ENCODE measurements at places on chromosomes 4 and X.
A peak's percentile ranks its signal among the peaks of the same experiment; 100 is the strongest.

DNA sequence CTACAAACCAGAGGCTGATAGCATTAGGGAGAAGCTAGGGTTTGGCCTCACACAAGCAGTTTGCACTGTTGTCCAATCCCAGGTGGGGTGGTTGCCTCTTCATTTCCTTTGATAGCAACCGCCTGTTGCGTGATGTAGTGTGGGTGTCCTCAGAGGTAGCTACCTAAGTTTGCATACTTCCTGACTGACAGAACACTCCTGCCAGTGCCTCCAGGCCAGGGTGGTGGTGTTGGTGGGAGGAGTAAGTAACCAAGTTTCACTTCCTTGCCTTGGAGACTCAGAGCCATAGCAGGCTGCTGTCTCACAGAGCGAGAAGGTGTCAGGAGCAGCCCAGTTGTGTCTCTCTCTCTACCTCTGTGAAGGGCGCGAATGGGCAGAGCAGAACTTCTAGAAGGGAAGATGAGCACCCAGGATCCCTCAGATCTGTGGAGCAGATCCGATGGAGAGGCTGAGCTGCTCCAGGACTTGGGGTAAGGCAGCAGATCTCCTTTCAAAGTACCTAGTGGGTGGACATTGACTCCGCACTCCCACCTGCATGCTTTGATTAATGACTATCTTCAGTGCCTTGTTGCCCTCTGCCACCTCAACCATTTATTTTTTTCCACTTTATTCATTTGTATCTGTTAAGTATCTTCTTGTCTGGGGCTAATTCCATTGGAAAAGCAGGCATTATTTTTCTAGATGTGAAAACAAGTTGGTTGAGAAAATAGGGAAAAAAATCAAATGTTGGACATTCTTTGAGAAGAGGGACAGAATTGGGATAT, at the start of gene DAPP1:
DAPP1 (plus strand) TSS at position 283 of the 764 bp plus-strand sequence; CDS start at position 370, 87 bp downstream.
- DNase-seq = peak; percentile 85

DNA sequence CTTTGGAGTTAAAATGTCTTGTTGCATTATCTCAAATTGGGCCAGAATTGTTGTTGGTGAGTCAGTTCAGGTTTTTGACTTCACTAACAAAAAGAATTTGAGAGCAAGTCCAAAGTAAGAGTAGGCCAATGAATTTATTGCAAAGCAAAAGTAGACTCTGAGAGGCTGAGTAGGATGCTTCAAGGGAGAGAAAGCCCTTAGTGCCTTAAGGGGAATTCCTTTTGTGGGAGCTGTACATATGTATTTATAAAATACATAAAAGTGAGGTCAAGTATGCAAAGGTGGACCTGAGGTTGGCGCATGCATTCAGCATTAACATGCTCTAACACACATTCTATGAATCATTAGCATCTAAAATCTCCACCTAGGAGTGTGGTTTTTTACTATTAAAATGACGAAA, 565.4 kb downstream of the GRXCR1 start:
- no peak for DNase-seq

- peak; percentile 61 for DNase-seq
Observed at GRCh38 chrX:136028383-136028984, 43.2 kb downstream of the SLC9A6 start.

DNA sequence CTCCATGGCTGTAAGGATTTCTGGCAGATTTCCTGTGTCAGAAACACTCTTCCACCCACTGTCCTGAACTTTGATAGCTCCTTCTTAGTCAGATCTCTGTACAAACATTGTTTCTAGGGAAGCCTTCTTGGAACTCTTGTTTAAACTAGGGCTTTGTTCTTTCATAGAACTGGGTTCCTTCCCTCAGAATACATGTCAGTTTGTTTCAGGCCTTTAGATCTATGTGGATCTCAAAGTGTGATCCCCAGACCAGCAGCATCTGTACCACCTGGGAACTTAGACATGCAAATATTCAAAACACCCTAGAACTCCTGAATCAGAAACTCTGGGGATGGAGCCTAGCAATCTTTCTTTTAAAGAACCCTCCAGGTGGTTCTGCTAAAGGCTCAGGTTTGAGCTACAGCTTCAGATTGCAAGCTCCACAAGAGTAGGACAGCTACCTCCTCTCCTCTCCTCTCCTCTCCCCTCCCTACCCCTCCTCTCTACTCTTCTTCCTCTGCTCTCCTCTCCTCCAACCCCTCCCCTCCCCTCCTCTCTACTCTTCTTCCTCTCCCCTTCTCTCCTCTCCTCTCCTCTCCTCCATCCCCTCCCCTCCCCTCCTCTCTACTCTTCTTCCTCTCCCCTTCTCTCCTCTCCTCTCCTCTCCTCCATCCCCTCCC, 12.7 kb downstream of the RASSF6 start:
- no peak for DNase-seq

- DNase-seq = no peak
Observed at GRCh38 chr4:180900781-180901180, 1342.4 kb upstream of the TENM3 start.

GRCh38 chr4:51866835-51867234, 23.9 kb downstream of the DCUN1D4 start:
- no peak for DNase-seq

DNA sequence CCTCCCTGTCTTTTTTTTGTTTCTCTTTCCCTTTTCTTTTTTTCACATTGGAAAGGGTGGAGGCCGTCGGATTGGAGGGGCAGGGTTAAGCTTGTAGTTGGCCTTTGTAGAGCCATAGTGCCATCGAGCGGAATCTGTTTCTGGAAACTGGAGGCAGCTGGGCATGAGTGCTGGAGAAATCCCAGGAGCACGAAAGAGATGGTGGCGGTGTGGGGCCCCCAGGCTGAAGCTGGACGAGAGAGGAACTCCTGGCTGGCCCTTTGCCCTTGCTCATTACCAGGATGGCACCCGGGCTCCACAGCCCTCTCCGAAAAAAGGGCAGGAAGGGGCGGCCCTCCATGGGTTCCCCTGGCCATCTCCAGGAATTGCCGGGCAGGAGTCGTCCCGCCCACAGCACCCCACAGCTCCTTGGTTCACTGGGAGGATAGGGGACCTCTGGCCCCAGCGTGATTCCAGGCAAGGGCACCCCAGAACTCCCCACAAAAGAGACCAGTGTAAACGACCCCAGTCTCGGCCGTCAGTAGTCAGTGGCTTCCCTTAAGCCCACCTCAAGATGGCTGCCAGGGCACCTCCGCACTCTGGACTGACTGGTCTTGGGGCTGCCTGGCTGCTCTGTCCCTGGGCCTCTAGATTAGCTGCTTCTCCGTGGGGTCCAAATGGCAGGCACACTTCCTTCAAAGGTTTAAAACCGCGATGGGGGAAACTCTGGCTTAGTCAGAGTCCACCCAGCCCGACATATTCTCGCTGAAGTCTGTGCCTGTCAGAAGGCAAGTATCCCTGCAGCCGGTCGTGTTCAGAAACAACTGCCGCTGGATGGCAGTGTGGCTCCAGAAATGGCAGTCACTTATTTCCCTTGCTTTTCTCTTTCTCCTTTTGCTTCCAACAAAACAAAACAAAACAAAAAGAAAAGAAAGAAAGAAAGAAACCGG, 74.1 kb downstream of the NBDY start:
- DNase-seq = peak; percentile 55

GRCh38 chr4:52638717-52639116, 20.4 kb downstream of the USP46 start:
- DNase-seq = peak; percentile 58

DNA sequence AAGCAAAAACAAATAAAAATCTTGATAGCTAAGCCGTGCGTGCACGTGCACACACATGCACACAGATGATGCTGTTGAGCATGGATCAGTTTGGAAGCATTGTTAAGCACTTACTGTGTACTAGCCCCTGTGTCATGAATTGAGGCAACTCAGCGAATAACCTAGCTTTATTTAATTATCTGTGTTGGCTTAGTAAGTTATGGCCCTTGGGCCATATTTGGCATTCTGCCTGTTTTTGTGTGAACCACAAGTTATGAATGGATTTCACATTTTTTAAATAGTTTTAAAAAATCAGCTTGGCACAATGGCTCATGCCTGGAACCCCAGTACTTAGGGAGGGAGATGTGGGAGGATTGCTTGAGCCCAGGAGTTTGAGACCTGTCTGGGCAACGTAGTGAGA, 113.6 kb upstream of the CBLL2 start:
- no peak for DNase-seq

DNA sequence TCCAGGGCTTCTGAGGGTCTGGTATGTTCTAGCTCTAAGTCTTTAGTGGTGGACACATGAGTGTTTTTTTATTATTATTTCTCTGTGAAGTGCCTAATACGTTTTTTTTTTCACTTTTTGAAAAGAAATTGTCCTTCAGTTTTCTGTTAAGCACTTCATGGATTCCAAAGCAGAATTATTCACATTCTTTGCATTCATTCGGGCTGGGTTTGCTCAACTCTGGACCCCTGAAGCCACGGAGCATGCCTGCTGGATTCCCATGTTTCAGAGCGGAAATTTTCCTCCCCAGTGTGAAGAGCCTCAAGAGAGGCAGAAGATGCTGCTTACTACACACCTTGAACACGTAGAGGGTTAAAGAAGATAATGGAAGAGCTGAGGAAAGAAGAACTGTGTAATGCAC, 107.5 kb downstream of the EGF start:
- no peak for DNase-seq

DNA sequence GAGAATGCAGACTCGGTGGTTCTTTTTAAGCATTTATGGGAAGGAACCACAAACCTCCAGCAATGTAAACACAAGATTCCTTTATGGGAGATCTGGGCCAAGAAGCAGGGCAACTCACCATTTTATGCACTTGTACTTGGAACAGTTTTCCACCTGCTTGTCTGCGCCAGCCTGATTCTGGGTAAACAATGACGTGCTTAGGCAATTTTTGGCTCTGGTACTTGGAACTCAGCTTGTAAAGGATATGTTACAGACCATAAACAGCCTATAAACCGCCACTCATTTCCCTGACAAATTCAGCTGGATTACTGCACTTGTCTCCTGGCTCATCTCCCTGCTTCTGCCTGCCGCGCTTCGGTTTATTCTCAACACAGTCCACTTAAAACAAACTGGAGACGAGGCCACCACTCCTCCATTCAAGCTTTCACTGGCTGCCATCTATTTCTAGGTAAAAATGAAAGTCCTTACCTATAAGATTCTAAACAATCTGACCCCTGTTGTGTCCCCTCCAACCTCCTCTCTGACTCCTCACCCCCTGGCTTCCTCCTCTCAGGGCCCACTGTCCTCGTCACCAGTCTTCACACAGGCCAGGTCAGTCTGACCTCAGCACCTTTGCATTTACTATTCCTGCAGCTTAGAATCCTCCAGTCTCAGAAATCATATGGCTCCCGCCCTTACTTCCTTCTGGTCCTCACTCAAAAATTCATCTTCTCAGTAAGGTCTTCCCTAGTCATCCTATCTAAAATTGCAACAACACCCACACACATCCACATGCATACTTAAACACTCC, 205.9 kb upstream of the GALNT7 start:
- DNase-seq = no peak

- no peak for DNase-seq
Observed at GRCh38 chrX:2360731-2361130, 140.0 kb downstream of the DHRSX start.

DNA sequence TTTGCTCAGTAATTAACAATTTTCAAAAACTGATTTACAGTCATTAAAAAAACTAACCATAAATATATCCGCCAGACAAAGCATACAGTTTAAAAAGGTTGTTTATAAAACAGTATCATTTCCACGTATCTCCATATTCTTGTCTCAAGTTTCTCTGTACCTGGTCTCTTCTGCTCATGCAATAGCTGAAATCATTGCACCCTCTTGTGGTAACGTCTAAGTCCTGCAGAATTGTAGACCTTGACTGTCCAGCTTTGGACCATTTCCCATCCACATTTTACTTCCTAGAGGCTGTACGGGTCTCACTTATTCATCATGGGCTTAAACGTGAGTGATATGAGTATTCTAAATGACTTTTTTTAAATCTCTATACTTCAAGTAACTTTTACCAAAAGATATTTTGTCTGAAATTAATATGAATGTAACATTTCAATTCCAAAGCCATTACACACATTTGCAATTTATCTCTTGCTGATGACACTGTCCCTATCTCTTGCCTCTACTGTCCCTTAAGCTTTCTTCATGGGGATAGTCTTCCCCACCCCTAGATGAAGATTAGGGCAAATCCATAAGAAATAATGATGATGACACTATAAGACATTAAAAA, 118.5 kb downstream of the BTC start:
- DNase-seq = peak; percentile 53

- no peak for DNase-seq
Observed at GRCh38 chr4:141290771-141291170, 70.1 kb downstream of the ZNF330 start.

DNA sequence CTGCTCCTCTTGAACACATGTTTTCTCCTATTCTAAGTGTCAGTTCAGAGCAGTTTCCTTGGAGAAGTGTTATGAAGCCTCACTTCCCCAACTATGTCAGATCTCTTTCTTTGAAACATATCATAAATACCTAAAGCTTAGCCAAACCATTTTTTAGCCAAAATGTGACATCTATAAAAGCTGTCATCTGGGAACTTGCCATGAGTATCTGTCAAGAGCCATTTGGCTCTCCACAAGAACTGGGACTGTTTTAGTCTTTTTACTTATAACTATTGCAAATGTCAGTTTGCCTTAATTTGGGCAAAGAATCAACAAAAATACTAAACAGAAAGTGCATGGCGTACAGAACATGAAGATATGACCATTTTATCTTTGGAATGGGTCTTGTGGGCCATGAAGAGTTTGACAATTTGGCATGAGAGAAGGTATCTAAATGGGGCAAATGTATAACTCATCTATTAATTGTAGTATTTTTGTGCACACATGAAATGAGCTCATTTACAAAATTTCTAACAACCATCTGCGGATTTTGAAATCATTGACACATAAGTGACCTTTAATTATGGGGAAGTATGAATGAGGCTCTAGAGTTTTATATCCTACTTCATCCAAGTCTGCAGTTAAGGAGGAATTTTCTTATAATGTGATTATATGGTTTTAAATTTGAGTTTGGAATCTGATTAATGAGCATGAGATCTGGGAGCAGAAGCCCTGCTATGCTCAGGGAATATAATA, 129.1 kb upstream of the PACRGL start:
- no peak for DNase-seq

GRCh38 chrX:19729761-19730160, 157.6 kb downstream of the SH3KBP1 start:
- DNase-seq = no peak

DNA sequence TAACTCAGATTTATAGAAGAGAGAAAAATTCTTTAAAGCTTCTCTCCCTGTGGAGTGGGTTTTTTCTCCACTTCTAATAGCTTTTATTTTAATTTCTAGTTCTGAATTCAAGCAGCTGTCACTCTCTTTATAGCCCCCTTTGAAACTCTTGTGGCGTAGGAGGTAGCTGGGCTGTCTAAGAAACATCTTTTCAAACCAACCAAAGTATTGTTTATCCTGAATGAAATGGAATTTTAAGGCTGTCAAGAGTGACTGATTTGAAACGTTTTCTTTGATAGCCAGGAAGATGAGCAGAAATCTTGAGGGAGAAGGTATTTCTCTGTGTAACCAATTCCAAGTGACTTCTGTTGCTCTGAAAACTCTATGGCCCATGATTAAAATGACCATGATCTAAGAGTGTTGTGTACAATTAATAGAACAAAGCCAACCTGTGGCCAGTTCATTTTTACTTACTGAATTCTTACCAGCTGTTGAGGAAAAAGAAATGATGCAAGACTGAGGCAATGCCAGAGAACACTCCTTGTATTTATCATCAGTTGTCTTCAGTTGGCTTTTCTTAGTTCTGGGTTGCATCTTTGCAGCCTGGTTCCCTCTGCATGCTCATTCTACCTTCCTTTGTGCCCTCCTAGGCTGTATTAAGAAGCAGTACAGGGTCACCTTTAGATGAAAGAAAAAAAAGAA, 298.4 kb downstream of the ARHGAP10 start:
- no peak for DNase-seq

GRCh38 chrX:44922980-44923379, 50.0 kb downstream of the KDM6A start:
- DNase-seq = no peak

- peak; percentile 34 for DNase-seq
Observed at GRCh38 chr4:76723924-76724323, 174.0 kb downstream of the SOWAHB start.
